ENCODE measurements at places on chromosomes 12 and 14. TPM values are rescaled to one million over a fixed set of nuclear protein-coding genes. Genes with fewer than 3 reads are reported as not detected.

DNA sequence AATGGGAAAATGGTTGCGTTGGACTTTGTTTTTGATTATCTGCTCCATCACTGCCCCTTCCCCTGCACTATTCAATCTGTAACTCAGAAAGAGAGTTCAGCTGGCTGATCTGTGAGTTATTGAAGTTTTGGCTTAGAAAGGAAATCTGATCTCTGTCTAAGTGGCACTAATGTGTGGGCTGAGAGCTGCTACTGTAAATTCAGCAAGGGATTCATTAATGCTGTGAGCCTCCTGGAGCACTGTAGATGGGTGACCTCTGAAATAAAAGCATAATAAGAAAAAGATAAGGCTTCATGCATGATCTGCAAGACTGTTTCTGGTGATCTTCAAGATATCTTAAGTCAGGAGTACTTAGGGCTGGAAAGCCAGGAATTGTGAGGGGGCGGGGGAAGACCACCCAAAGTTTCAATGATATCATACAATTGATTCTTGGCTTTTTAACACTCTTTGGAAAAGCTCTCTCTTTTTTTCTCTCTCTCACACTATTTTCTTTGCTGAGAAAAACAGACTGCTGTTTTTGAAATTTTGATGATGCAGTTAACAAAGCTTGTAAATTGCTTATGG, 101.1 kb downstream of the C12orf75 start:
- H3K27ac ChIP-seq, result no peak overlapping the region
- peaks cover 10% of the 10 kb centered on the region for H3K4me1 ChIP-seq
- H3K4me3 ChIP-seq, result no peak overlapping the region
- no peaks in the 10 kb centered on the region for H3K36me3 ChIP-seq

GRCh38 chr14:51545396-51545795, 106.3 kb upstream of the FRMD6 start:
- no peak overlapping the region for H3K4me3 ChIP-seq
- DNase-seq, result no peak
- H3K27me3 ChIP-seq, result no peaks in the 10 kb centered on the region
- H3K27ac ChIP-seq, result no peak overlapping the region
- peaks cover 27% of the 10 kb centered on the region for H3K4me1 ChIP-seq

- DNase-seq, result no peak
- no peak overlapping the region for H3K27ac ChIP-seq
These were observed 32.7 kb upstream of the FBLN5 start for GRCh38 chr14:91980157-91980556.

- H3K27me3 ChIP-seq, result no peaks in the 10 kb centered on the region
- no peak for DNase-seq
- H3K27ac ChIP-seq, result peak overlapping the region; percentile 7
- no peak overlapping the region for H3K4me3 ChIP-seq
- no peaks in the 10 kb centered on the region for H3K36me3 ChIP-seq
These were observed 4.1 kb upstream of the DYNC1H1 start for GRCh38 chr14:101960225-101960624.

DNA sequence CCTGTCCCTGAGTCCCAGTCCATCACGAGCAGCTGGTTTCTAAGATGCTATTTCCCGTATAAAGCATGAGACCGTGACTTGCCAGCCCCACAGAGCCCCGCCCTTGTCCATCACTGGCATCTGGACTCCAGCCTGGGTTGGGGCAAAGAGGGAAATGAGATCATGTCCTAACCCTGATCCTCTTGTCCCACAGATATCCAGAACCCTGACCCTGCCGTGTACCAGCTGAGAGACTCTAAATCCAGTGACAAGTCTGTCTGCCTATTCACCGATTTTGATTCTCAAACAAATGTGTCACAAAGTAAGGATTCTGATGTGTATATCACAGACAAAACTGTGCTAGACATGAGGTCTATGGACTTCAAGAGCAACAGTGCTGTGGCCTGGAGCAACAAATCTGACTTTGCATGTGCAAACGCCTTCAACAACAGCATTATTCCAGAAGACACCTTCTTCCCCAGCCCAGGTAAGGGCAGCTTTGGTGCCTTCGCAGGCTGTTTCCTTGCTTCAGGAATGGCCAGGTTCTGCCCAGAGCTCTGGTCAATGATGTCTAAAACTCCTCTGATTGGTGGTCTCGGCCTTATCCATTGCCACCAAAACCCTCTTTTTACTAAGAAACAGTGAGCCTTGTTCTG, 41.6 kb downstream of the DAD1 start:
- no peak for DNase-seq
- no peak overlapping the region for H3K4me3 ChIP-seq
- H3K27me3 ChIP-seq, result no peaks in the 10 kb centered on the region

DNA sequence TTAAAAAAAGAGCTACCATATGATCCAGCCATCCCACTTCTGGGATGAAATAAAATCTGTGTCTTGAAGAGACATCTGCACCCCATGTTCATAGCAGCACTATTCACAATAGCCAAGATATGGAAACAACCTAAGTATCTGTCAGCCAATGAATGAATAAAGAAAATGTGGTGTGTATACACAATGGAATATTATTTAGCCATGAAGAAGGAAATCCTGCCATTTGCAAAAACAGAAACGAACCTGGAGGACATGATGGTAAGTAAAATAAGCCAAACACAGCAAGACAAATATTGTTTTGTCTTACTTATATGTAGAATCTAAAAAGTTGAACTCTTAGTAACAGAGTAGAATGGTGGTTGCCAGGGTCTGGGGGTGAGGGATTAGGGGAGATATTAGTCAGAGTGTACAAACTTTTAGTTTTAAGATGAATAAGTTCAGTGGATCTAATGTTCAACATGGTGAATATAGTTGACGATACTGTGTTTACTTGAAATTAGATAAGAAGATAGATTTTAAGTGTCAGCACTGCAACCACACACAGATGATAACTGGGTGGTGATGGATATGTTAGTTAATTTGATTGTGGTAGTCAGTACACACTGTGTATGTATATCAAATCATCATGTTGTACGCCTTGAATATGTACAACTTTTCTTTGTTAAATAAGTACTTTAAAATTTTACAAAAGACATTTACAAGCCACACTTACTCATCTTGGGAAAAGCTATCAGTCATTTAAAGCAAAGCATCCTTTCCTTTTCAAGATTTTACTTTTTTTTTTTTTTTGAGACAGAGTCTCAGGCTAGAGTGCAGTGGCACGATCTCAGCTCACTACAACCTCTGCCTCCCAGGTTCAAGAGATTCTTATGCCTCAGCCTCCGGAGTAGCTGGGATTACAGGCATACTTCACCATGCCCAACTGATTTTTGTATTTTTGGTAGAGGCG, 89.9 kb downstream of the BICD1 start:
- H3K27me3 ChIP-seq, result no peaks in the 10 kb centered on the region
- H3K36me3 ChIP-seq, result no peaks in the 10 kb centered on the region
- no peak overlapping the region for H3K27ac ChIP-seq
- no peaks in the 10 kb centered on the region for H3K4me1 ChIP-seq

DNA sequence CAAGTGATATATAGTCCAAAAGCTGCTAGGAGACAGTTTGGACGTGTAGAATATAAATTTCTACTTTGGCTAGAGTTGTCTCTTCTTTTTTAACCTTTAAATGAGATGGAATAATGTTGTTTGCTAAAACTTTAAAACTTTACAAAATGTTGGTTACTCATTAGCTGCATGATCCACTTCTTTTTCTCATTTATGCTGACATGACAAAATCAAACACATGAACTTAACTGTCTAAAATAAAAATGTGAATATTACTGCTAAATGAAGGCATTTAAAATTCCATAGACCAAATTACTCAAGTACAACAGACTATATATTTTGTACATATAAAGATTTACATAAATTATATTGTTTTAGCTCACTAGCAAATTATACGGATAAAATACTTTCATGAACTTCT, 135.9 kb upstream of the ABCD2 start:
- H3K27ac ChIP-seq, result no peak overlapping the region
- H3K4me1 ChIP-seq, result no peaks in the 10 kb centered on the region
- no peak overlapping the region for H3K4me3 ChIP-seq
- DNase-seq, result no peak
- no peaks in the 10 kb centered on the region for H3K36me3 ChIP-seq

DNA sequence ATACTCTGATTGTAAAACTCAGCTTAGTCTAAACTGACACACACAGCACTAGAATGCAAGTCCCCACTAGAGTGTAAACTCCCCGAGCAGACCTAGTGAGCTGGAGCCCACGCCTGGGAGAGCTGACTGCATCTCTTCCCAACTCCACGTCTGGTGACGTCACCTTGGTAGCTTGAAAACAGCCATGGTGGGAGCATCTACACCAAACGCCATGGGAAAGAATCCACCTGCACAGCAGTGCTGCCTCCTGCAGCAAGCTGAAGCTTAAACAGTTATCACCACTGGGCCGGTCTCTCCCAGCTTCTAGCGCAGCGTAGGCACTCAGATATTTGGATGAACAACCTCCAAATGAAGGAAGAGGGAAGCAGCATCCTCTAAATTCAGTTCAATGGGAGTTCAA, 4.3 kb upstream of the PAPLN start:
- H3K4me1 ChIP-seq, result peaks cover 28% of the 10 kb centered on the region
- H3K36me3 ChIP-seq, result no peaks in the 10 kb centered on the region
- H3K4me3 ChIP-seq, result no peak overlapping the region
- DNase-seq, result no peak
- no peaks in the 10 kb centered on the region for H3K27me3 ChIP-seq

DNA sequence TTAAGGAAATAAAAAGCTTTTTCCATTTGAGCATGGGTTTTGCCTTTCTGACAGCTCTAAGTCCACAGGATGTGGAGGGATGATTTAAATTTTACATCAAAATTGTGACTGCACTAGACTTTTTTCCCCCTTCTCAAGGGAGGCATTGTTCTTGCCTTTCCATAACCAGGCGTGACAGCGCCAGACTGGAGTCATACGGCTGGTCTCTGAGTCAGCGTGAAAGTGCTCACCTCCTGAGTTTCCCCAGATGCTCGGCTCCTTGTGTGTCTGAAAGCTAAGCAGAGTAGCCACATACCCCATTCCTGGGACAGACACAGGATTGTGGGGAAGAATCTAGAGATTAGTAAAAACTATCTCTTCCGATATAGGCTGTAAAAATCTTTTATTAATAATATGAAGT, 43.1 kb downstream of the SOX5 start:
- H3K4me3 ChIP-seq, result no peak overlapping the region
- H3K27ac ChIP-seq, result no peak overlapping the region
- no peaks in the 10 kb centered on the region for H3K27me3 ChIP-seq
- no peaks in the 10 kb centered on the region for H3K36me3 ChIP-seq

- H3K4me1 ChIP-seq, result peaks cover 18% of the 10 kb centered on the region
- H3K27ac ChIP-seq, result peak overlapping the region; percentile 69
- DNase-seq, result peak; percentile 61
- H3K36me3 ChIP-seq, result peaks cover 2% of the 10 kb centered on the region
These were observed 418 bp upstream of the MYG1 start for GRCh38 chr12:53299101-53299453.

DNA sequence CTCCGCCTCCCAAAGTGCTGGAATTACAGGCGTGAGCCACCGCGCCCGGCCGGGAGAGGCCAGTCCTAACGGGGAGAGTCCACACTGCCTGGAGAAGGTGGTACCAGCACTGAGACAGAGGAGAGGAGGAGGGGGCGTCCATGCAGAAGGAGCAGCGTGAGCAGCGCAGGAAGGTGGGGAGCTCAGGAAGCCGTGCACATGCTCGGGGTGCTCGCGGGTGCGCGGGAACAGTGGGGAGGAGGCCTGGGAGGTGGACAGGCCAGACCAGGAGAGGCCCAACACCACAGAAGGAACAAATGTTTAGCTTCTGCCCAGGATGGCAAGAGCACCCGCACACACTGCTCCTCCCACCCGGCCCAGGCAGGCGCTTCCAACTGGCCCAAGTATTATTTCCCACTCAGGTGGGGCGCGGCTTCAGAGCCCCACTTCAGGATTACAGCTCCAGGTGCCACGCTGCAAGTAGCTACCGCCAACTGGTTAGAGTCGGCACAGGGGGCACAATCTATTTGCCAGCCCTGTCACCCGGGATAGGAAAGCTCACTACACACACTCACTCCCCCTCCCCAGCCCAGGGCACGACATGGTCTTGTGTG, 80.8 kb upstream of the BCL11B start:
- no peak for DNase-seq
- H3K4me1 ChIP-seq, result no peaks in the 10 kb centered on the region
- H3K36me3 ChIP-seq, result no peaks in the 10 kb centered on the region

DNA sequence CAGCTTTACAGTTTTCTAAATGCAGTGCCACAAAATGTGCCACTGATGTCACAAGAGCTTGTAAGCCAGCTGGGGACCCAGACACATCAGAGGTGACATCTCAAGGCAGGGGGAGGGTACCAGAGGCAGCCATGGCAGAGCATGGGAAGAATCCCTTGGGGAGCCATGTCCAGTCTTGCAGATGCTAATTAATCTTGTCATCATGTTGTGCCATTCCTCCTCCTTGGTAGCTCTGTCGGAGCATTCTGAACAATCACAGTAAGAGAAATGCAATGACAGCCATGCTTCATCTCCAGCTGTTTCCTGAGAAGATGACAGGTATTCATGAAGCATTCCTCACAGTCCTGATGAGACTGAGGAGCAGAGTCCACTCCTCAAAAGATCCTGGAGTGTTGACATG, 287.9 kb downstream of the RPAP3 start:
- H3K4me3 ChIP-seq, result no peak overlapping the region
- no peaks in the 10 kb centered on the region for H3K4me1 ChIP-seq
- no peak for DNase-seq
- no peak overlapping the region for H3K27ac ChIP-seq
- no peaks in the 10 kb centered on the region for H3K27me3 ChIP-seq
- no peaks in the 10 kb centered on the region for H3K36me3 ChIP-seq

GRCh38 chr14:43687921-43688320, 819.2 kb downstream of the FSCB start:
- no peak overlapping the region for H3K4me3 ChIP-seq
- no peak overlapping the region for H3K27ac ChIP-seq
- H3K36me3 ChIP-seq, result no peaks in the 10 kb centered on the region
- no peaks in the 10 kb centered on the region for H3K27me3 ChIP-seq
- H3K4me1 ChIP-seq, result peaks cover 13% of the 10 kb centered on the region
- no peak for DNase-seq

DNA sequence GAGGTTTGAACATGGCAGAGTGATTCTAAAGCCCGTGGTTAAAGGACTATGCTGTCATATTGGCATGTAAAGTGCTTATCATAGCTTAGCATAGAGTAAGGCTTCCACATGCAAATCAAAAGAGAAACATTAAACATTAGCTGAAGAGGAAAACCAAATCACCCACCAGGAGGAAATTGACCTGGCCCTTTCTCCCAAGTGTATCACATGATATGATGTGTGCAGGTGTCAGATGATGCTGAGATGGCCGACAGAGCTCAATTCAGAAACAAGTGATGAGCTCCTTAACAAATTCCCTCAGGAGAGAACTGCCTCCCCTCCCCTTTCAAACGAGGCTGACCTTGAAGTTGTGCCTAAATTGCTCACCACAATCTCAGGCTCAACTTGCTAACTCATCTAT, 217.1 kb upstream of the BTG1 start:
- H3K4me1 ChIP-seq, result no peaks in the 10 kb centered on the region
- no peaks in the 10 kb centered on the region for H3K27me3 ChIP-seq
- no peak overlapping the region for H3K27ac ChIP-seq
- no peaks in the 10 kb centered on the region for H3K36me3 ChIP-seq
- H3K4me3 ChIP-seq, result no peak overlapping the region

PIGH gene
- total RNA-seq, result 16.9 TPM

HOXC12 gene
- total RNA-seq, result 9.4 TPM

RXYLT1 gene
- total RNA-seq, result 7.2 TPM

Data from Caco-2 (cell line).